Foreskin melanocyte (primary cell): ENCODE measurements at places on chromosomes 3 and 15.

DNA sequence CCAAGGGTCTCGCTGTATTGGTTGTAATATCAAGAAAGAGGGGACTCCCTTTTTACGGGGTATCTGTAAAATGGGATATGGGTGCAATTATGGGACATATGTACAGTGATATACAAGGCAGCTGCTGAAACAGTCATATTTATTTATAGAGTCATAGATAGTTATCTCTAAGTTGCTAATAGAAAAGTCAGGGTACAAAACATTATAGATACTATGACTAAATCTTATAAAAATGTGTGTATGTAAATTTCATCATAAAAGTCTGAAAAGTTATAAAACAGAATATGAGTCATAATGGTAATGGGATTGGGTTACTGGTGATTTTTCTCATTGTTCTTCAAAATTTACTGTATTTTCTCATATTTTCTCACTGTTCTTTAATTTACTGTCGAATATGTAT, 344.9 kb upstream of the SLCO3A1 start:
- DNase-seq, result no peak

GRCh38 chr3:31968369-31968926, 12.6 kb downstream of the OSBPL10 start:
- DNase-seq, result no peak

- DNase-seq, result peak; percentile 56
Measured at GRCh38 chr3:98994128-98994762, 92.8 kb upstream of the DCBLD2 start.

DNA sequence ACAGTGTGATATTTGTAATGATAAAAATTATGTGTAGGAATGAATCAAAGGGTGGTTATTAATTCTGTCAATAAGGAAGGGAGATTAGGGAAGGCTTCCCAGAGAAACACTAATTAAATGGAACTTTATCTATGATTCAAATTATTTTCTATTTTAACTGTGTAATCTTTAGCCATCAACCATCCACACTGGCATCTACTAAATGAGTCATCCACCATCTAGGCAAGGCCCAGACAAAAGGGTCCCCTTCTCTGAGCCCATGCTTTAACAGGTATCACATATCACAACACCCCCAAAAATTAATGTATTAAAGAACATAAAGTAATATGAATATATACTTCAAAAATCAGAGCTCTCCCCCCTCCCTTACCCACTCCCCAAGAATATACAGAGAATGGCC, 19.9 kb upstream of the TPM1 start:
- DNase-seq, result no peak

- no peak for DNase-seq
Measured at GRCh38 chr3:148873270-148873927, 8.3 kb downstream of the CPA3 start.

DNA sequence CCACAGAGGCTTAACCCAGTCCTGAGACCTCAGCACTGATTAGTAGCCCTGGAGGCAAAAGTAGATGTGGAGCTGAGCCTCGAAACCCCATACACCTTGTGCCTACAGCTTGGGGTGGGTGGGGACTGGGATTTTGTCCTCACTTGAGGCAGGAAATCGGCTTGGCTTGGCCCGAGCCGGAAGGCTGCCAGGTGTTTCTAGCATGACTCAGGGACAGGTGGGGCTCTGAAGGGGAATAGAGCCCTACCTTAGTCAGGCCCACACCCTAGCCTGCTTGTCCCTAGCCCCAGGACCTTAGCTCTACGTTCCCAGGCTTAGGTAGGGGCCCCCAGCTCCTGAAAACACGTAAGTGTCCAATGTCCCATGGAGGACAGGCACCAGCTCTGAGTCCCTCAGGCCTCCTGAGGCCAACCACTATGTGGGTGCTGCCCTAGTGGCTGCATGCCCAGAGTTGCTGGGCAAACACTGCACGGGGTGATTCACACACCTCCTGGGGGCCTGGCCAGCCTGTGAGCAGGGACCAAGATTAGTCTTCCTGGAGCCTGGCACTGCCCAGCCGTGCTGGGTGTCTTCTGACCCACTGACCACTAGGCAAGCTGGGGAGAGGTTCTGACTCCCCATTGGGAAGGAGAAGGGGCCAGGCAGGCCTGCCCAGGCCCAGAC, 3.1 kb downstream of the MST1R start:
- no peak for DNase-seq

- DNase-seq, result no peak
Measured at GRCh38 chr3:81951636-81952035, 190.2 kb upstream of the GBE1 start.

DNA sequence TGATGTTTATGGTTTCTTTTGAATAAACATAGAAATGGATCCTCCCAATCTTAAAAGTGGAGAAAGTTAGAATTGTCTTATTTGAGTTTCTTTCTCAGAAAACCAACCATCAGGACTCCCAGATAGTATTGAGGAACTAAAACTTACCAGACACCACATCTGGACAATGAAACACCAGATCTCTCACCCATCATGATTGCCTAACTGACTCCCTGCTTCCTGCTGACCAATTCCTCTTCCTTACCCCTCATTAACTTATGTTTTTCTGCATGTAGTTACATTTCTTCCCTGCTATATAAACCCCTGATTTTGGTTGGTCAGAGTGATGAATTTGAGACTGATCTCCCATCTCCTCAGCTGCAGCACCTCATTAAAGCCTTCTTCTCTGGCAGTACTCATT, 242.0 kb upstream of the SETMAR start:
- no peak for DNase-seq

DNA sequence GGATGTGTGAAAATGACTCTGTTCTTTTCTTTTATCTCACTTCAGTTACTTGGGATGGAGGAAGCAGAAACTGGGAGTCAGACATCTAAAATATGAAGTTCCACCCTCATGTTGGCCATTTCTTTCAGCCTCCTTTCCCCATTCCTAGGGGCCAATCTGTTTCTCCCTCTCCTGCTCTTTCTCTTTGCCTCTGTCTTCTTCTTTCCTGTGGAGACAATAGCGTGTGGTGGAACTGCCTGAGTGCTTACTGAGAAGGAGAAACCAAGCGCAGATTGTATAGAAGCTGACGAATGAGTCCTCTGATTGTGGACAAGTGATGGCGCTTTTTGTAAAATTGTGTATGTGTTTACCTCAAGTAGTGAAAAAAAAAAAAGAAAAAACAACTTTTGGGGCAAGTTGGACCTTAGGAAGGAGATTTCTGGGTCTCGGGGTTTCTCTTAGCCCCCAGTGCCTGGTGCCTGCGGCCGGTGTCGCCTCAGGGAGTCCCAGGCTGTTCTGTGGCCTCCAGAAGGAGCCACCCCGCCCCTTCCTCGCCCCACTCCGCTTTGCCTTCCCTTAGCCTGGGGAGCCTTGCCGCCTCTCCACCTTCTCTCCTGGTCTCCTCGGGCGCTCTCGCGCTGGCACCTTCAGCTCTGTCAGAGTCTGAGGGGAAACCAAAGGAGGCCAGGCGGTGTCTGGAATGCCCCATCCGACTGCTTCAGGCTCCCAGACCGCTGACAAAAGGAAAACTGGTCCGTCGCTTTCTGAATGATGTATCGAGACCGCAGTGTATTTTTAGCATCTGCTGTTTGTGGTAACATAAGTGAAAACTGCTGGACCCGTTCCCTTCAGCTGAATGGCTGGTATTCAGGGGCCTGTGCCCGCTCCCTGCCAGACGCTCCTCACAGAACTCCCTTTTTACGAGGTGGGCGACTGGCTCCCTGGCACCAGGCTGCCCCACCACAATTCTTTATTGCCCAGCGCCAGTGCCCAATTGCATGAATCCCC, 30.1 kb downstream of the SCG5 start:
- DNase-seq, result peak; percentile 88
